ENCODE measurements at places on chromosomes 7 and 10.

DNA sequence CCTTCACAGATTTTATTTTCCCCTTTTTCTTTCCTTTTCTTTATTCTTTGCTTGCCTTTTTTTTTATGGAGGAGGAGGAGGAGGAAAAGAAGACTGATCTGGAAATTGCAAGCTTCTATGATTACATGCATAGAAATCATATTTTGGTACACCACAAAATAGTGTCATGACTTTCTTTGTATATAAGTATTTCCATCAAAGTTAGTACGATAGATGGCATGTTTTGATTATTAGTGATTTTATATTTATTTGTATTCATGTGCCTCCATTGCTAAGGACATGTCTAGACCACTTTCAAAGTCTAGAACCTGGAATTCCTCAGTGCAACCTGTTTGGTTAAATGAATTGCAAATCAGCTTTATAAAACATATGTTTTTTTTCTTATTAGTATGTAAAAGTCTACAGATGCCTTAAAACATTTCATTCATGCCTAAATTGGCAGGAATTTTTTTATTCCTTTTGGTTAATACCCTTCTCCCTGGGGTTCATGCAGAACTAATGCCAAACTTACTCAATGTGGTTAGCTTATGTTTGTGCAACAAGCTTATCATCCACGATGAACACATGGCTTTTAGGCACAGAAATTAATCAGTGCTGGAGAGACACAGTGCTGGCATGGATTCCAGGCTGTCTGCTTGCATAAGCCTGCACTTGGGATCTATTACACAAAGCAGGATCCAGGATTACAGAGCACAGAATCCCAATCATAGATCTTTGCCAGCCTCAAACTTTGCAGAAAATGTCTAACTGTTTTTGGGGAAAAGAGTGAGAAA, 213.1 kb downstream of the CHRM2 start:
- DNase-seq, result no peak

DNA sequence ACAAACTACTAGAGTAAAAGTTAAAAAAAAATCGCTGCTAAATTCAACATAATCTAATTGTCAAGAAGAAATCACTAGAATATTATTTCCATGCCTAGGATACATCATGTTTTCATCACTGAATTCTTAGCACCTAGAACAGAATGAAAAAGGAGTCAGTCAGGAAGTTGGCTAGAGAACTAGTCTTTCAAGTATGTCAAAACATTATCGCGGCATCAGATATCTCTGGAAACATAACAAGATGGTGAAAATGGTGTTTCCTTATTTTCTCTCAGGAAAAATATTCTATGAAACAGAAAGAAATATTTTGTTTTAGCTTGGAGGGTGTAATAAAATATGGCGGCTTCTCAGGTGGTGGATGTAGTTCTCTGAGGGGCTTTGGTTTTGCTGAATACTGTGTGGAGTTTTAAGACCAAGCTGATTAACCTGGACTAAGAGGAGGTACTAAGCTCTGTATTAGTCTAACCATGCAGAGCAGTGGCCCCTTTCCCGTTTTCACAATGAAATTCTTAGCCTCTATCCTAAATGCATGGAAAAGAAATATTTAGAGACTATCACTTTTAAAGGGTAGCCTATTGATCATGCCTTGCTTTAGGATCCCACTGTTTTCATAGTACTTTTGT, 205.6 kb downstream of the MDFIC start:
- no peak for DNase-seq

GRCh38 chr7:14734839-14735321, 167.7 kb downstream of the DGKB start:
- no peak for DNase-seq

- peak; percentile 2 for DNase-seq
Observed at GRCh38 chr7:124764847-124765400, 668 bp downstream of the GPR37 start.

DNA sequence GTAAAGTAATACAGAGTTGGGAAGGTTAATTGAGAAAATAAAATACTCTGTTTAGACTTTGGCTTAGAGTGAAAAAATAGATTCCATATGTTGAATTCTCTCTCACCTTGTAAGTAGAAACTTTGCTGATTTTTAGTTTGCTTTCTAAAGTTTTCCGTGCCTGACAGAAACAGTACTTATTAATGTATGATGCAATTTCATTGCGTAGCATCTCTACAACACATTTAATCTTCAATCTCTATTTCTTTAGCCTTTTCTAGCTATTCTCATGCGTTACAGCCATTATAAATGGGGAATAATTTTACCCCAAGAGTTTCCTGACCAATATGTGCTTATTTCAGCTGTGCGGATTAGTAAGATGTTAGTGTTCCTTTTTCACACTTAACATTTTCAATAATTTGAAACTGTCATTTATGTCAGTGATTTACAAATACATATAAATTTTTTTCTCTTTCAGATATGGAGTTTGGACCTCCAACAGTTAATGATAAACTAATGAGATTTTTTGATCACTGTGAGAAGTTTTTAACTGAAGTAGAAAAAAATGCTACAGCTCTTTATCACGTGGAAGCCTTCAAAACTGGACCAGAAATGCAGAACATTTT, 3.3 kb downstream of the MINPP1 start:
- DNase-seq, result no peak

DNA sequence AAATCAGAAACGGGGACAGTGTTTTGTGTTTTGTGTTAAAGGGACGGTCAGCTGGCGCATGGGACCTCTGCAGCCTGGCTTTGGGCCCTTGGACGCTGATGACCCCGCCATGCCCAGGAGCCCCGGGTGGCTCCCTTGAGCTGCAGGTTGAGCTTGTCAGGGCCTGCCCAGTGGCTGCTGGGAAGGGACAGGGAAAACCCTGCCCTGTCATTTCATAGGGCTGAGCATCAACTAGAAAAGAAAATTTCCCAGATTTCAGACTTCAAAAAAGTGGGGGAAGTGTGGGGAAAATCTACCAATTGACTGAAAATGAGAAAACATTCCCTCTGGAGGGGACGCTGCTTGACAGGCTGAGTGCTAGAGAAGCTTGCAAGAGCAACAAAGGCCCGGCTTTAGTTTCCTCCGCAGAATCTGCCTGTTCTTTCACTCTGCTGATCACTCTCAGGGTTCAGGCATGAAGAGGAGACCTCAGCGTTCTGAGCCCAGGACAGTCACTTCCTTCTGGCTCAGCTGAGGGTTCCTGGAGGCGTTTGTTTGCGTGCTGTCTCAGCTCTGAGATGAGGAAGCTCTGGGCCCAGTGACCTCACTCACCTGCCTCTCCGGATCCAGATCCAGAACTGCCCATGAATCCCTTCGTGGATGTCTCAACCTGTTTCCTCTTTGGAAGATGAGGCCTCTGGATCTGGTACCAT, 18.6 kb upstream of the DNAJB6 start:
- no peak for DNase-seq

DNA sequence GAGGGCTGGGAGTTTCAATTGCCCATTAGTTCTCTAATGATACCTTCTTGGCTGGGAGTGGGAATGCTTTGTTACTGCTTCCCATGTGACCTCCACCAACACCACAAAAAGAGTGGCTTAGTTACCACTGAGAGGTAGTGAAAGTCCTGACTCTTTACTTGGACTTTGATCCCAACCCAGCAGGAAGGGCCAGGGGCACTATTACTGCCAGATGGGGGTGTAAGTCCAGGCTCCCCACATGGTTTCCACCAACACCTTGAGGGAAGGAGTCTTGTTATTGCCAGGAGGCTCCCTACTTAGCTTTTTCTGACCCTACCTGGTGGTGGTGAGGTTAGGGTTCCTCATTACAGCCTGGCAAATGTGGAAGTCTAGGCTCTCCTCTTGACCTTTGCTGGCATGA, 11.4 kb downstream of the GGCT start:
- DNase-seq, result no peak

GRCh38 chr7:22488643-22489462, 11.1 kb downstream of the STEAP1B start:
- peak; percentile 66 for DNase-seq

DNA sequence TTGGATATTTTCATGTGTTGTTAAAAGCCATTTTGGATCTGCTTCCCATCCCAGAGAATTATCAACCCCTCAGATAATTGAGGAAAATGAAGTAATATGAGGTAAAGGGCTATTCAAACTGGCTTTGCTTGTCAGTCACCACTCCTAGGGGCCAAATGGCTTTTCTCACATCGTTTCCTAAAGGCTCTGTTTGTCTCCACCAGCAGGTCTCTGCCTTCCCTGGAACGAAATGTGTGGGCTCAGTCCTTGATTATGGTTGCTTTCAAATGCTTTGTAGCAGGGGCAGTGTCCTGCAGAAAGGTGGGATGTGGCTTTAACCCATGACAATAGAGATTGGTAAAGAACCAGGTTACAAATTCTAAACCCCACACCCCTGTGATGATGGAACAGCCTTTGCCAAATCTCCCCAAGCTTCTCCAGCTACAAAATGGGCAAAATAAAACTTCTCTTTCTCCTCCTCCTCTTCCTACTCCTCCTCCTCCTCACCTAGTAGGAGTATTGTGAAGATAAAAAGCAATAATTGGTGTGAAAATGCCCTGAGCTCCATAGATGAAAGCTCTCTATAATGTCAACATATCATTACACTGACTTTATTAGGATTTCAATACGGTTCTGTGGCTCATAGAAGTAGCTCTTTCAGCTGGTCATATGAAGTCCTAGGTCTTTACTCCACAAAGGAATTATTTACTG, 127.6 kb downstream of the CHN2 start:
- no peak for DNase-seq

GRCh38 chr10:17781856-17782255, 27.3 kb upstream of the MRC1 start:
- no peak for DNase-seq

DNA sequence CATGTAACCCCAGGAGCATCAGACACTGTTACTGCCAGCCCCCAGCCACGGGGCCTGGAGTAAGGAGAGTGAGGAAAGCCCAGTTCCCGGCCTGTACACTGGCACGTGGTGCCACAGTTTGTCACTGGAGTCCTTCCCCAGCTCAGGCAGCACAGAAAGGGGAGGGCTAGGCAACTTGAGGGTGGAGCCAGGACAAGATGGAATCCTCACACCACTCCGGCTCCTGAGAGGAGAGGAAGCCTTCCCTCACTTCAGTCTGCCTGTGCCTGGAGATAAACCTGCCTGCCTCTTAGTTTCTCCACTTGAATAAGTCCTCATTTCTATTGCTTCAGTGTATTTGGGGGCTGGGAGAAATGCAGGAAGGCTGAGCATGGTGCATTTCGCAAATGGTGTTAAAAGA, 176.0 kb downstream of the KIAA1217 start:
- no peak for DNase-seq

DNA sequence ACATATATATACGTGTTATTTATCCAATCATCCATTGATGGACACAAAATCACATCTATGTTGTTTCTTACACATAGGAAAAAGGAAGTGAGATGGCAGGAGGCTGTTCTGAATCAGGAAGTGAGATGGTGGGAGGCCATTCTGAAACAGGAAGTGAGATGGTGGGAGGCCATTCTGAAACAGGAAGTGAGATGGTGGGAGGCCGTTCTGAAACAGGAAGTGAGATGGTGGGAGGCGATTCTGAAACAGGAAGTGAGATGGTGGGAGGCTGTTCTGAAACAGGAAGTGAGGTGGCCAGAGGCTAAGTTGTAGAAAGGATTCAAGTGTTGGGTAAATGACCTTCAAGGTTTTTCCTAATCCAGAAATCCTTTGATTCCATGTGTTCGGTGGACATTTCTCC, 921.5 kb downstream of the TYW1 start:
- no peak for DNase-seq

GRCh38 chr7:63106506-63107388, 891.9 kb upstream of the ZNF722 start:
- no peak for DNase-seq

- DNase-seq, result no peak
Observed at GRCh38 chr10:81251457-81252115, 623.4 kb upstream of the NRG3 start.

GRCh38 chr7:107291434-107291833, 122.6 kb downstream of the HBP1 start:
- no peak for DNase-seq

GRCh38 chr10:24825551-24825950, 101.9 kb upstream of the ARHGAP21 start:
- DNase-seq, result no peak

DNA sequence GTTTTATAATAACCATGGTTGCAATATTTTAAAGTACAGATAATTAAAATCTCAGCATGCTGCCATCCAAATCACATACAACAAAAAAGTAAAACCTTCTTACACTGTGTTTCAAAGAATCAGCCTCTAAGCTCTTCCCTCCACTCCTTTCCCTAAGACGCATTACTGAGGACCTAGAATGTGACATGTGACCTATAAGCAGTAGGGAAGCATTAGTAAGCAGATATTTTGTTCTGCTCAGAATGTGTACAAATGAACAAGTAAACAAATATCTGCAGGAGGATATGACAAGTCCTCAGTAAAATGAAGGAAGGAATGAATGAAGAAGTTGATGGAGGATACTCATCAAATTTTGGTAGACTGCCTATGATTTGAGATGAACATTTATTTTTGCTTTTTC, 49.1 kb downstream of the RAB11FIP2 start:
- no peak for DNase-seq

DNA sequence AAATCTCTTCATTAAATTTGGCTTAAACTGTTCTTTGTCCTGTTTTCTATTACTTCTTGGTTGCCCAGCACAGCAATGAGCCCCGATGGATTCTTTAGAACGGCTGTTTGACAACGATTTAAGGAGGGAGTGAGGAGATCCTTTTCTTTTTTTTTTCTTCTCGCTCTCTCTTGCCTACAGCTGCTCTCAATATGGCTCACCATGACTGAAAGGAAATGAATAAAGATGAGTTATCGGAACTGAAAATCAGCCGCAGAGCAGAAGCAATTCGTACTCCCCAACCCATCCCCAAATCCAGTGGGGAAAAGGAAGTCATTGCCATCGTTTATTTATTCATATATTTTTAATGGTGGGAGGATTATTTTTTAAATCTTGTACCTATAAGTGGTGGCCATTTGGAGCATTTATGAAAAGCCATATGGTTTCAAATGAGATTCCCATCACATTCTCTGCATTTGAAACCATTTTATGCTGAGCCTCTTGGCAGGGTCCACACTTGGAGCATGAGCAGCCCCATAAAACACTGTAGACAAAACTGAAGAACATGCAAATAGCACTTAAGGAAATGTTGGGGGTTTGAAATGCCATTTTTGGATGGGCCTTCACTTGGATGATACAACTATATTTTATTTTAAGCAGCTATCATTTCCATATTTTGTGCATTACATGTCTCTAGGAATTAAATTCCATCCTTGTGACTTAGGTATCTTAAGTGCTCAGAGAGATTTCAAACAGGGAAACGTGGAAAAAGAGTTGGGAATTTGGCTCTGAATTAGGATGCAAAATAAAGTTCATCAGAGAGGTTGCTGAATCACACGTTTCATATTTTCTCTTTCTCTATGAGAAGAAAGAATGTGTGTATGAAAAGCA, 107.7 kb upstream of the FZD1 start:
- no peak for DNase-seq

GRCh38 chr10:42932116-42932515, 144.8 kb upstream of the RET start:
- no peak for DNase-seq

DNA sequence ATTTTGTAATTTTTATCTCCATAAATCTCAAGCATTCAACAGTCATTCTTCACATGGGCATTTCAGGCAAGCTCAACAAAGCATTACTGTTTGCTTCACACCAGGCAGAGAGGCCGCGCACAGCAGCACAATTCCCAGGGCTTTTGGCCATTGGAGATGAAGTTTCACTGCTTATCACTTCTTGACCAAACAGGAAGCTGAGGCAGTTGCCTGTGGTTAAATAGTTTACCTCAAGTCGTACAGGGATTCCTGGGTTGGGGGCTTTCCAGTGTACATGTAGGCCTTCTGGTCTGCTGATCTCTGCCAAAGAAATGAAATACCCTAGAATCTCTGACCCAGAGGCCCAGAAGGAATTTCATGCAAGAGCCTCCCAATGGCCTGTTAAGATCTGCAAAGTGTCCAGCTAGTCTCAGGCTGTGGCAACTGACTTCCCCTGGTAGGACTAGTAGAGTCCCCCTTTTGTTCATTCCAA, 11.2 kb upstream of the PRDX3 start:
- DNase-seq, result no peak

Data from CD4-positive, alpha-beta T cell treated with Interleukin-10 for 1 hour (primary cell).